Renal pelvis (tissue), 12 donors: ENCODE measurements at places on chromosomes 11 and 22.

- no peak for DNase-seq
Observed at GRCh38 chr11:23903044-23903704, 593.7 kb upstream of the LUZP2 start.

DNA sequence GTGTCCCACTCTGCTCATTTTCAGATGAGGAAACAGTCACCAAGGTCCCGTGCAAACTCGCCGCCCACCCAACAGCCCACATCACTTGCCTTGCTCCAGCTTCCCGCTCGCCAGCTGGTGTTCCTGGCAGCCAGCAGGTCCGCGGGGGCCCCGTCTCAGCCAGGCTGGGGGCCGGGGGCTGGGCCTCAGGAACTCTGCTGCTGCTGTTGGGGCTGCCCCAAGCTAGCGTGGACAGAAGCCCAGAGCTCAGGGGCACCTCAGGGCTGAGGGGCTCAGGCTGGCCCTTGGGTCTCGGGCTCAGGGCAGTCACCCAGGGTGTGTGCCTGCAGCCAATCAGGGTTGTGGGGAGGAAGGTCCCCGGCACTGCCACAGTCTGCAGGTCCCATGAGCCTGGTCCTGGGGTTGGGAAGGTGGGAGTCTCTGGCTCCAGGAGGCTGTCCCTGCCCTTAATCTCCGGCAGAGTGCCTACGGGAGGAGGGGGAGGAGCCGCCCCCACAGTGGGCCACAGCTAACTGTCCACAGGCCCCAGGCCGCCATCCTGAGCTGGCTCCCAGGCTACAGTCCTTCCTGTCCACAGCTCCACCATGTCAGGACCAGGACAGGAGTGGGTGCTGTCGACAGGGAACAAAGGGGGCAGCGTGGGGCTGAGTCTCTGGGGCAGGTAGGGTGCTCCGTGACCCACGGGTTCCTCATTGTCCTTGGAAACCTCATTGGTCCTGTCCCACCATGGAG is 65.2 kb downstream of the ARFGAP3 start:
- DNase-seq, result no peak

DNA sequence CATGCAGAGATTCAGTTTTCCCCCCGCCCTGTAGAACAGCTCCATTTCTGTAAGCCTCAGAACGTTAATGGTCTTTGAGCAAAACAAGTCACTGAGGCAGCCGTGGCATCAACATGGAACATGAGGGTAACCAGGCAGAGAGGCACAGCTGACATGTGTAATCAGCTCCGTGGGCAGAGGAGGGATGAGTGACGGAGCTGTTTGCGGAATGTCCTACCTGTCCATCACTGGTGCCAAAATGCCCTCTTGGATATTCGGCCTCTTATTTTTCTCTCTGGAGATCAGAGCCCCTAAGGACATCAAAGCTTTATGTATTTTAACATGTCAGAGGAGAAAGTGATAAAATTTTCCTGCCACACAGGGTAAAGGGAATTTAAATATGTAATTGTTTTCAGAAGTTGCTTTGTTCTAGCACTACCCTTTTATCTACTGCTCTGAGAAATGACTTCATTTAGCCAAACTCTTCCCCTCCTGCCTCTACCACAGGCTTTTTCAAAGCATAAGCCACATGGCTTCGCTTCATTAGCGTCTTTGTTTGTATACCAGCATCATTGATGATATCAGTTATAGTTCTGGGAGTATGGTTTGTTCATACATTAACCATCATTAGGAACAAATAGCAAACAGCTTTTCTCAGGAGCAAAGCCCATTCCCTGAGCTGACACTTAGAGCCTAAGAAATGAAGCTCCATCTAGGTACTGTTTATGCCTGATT is 32.9 kb downstream of the C11orf71 start:
- no peak for DNase-seq

GRCh38 chr22:24937114-24937513 is 9.4 kb downstream of the LHFPL7 start:
- DNase-seq, result no peak

DNA sequence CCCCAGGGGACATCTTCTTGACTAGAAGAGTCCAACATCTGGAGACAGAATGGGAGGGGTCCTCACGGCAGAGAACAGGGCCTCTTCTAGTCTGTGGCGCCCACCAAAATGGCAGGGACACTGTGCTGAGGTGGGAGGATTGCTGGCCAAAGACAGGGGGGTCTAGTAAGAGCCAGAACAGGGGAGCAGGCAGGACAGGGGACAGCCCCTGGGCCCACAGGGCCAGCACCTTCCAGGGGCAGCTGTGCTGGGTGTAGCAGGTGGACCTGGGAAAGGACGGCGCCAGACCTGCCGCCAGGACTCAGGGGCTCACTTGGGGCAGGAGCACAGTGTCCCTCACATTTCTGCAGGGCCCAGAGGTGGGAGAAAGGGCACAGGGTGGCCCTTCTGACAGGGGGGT is 858 bp upstream of the APOBEC3A start:
- DNase-seq, result no peak
